ENCODE measurements at places on chromosomes 1 and 21. TPM values are rescaled to one million over a fixed set of nuclear protein-coding genes. Genes with fewer than 3 reads are reported as not detected.

SPRR2E gene
- total RNA-seq = not detected

PYHIN1 gene
- total RNA-seq = not detected

MIS18A gene
- 58.4 TPM for total RNA-seq

RNF186 gene
- total RNA-seq = not detected

MLLT11 gene
- total RNA-seq = 12.7 TPM

RAB3B gene
- 34.1 TPM for total RNA-seq

Data from WTC11 (cell line).